ENCODE measurements at places on chromosomes 6 and 20.
A peak's percentile ranks its signal among the peaks of the same experiment; 100 is the strongest.

DNA sequence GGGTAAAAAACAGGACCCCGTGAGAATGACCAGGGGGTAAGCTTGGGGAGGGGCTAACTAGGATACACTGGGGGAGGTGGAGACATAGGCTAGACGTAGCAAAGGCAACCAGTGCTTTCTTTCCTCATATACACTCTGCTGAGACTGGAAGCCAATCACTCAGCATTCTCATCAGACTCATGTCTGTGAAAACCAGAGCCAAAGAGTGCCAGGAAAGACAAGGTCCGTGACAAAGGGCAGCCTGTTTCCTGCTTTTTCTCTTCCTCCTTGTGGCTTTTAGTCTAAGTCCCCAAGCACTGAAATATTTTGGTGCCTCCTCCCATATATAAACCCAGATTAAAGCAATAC lies 97.9 kb upstream of the NEDD9 start:
- no peak for DNase-seq

GRCh38 chr6:84860509-84860908 lies 96.1 kb upstream of the TBX18 start:
- no peak for DNase-seq

DNA sequence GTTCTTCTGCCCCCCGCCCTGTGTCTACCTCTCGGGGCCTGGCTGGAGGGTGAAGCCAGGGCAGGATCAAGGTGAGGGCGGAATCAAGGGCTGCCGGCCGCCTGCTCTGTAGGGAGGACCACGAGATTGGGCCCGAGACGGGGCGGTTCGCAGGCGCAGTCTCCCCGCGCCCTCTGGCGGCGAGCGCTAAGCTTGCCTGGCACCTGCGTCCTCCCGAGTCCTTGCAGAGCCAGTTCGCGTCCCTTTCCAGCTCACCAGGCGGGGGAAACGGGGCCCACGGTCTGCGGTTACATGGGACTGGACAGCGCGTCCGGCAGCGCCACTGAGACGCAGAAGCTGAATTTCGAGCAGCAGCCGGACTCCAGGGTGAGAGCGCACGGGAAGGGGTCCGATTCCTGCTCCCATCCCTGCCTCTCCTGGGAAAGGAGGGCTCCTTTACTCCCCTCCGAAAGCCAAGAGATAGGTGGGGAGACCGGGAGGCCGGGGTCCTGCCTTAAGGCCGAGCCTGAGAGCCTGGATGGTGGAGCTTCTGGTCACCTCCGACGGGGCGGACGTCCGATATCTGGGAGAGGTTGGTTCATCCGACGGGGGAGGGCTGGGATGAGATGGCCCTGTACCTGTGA lies 3.6 kb upstream of the MATN4 start:
- DNase-seq = peak; percentile 70

- no peak for DNase-seq
These were observed 112.3 kb downstream of the PFDN4 start for GRCh38 chr20:54320148-54320607.

- DNase-seq = no peak
These were observed 216.0 kb downstream of the DLL1 start for GRCh38 chr6:170074907-170075306.

DNA sequence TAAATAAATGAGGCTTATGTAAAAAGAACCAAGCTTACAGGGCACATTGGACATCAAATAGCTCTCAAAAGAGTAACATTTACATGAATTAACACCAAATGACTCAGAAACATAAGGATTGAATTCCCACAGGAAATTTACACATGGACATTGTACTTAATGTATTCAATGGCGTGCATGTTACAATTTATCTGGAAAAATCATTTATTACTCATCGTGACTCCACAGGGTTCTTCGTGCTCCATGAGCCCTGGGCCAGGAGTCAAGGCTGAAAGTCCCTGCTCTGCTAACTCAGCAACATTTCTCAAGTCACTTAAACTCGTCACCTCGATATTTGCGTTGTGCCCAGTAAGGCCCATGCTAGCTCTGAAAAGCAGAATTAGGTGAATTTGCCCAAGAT lies 158.5 kb downstream of the PHACTR1 start:
- no peak for DNase-seq

Data from stimulated activated CD4-positive, alpha-beta T cell treated with anti-CD3 and anti-CD28 coated beads, Interleukin-4, amount 100 ng/mL, for 48 hours (primary cell).